CD4-positive, alpha-beta T cell treated with Interferon gamma for 1 hour (primary cell): ENCODE measurements at places on chromosomes 6 and 20.
A peak's percentile ranks its signal among the peaks of the same experiment; 100 is the strongest.

GRCh38 chr6:84498905-84499304 is 265.5 kb downstream of the TBX18 start:
- DNase-seq: no peak

GRCh38 chr6:12101048-12101447 is 88.9 kb downstream of the HIVEP1 start:
- no peak for DNase-seq

- DNase-seq: no peak
Observed at GRCh38 chr6:162974685-162975084, 246.9 kb downstream of the PACRG start.

- DNase-seq: no peak
Observed at GRCh38 chr6:146635165-146635564, 36.4 kb downstream of the ADGB start.

DNA sequence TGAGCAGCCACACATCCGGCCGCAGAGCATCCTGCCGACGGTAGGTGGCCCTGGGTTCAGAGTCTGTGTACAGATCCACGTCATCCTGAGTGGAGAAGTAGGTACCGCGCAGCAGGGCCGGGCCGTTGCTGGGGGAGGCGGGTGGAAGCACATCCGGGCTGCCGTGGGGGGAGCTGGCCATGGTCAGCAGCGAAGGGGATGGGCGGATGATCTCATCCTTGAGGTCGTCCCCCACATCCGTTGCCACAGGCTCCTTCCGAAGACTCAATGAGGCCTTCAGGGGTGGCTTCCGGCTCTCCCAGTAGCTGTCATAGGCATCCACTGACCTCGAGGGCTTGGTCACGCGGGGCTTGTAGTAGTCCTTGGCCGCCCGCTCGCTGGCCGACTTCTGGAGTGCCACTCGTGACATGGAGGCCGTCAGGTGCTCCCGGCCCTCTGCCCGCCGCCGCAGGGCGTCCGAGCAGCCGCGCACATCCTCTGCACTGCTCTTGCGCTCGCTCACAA is 9.2 kb downstream of the SPATA2 start:
- DNase-seq: no peak

- no peak for DNase-seq
Observed at GRCh38 chr6:164826831-164827468, 482.5 kb downstream of the C6orf118 start.

GRCh38 chr6:116165596-116165995 is 39.7 kb upstream of the COL10A1 start:
- DNase-seq: peak; percentile 21

DNA sequence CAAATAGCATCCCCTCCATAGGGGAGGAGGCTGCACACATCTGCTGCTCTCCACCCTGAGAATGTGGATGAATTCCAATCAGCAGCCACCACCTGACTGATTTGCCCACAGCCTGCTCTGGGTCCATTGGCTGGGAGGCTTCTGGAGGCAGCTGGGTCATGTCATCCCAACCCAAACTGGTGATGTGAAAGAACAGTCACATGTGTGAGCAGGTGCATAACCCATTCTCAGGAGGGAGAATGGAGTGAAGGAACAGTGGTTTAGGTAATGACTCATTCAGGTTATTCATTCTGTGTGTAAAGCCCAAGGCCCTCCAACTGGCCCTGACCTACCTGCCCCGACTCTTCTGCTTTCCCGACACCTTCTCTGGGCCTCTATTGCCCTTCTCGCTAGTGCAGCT is 90.9 kb upstream of the GCM1 start:
- no peak for DNase-seq

- no peak for DNase-seq
Observed at GRCh38 chr6:46923476-46923875, 1.7 kb upstream of the ADGRF5 start.

DNA sequence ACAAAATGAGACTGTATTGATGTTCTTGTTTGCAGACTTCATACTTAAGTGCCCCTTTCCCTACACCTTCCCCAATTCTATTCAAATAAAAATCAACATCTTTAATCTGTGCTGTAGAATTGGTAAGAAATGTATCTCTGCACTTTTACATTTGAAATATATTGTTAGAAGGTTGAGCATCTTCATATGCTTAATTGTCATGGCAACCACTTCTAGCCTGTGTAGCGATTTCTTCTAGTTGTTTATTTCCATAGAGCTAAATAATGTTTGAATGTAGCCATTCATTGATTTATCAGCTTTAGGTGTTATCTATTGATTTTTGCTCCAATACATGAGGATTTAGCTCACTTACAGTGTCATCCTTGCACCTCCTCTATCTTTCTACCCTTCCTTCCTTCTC is 37.7 kb upstream of the ZNFX1 start:
- no peak for DNase-seq

- DNase-seq: no peak
Observed at GRCh38 chr6:39654121-39654520, 71.1 kb downstream of the KIF6 start.

DNA sequence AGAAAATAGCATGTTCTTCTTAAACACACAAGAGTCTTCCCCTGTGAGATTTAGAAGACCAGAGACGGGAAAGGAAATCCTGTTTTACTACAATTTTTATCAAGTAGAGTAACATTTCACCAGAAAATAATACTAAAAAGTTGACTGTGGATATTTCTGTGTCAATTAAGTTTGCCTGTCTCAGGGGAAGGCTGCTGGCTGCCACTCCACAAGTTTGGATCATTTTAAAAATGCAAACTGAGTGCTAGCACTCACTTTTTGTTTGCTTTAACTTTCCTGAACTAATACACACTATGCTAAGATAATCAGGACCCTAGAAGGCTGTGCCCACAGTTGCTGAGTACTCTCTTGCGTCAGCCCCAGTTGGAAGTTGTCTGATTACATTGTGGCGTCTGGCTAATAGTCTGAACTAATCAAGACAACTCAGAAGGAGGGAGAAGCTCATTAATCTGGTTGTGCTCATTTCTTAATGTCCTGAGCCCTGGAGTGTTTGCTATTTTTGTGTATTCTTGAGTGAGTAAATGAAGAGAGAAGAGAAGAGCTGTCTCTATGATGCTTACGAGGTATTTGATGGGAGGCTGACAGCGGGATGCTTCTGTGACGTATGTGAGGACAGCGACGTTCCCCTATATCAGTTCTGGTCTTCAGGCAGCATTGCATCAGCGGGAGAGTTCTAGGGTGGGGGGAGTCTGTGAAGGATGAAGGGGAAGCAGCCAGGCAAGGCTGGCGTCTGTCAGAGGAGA is 664.2 kb downstream of the QKI start:
- DNase-seq: no peak

DNA sequence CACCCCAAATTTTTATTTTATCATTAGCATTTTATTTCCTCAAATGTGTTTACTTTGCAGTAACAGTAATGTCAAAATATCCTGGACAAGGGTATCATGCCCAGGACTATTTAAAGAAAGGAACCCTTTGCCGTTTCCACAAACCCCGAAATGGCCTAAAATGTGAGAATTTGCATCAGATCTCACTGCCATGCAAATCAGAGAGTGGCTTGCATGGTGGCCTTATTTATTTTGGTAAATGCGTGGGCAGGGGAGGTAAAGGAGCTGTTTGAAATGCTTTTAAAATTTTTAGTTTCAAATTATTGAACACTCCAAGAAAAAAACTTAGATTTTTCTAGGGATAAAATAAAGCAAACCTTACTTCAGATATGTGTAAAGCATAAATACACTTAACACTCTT is 43.8 kb downstream of the ADAT2 start:
- DNase-seq: no peak
